Osteoblast (primary cell): ENCODE measurements at places on chromosomes 2 and 18. TPM values are rescaled to one million over a fixed set of nuclear protein-coding genes. Genes with fewer than 3 reads are reported as not detected.

DNA sequence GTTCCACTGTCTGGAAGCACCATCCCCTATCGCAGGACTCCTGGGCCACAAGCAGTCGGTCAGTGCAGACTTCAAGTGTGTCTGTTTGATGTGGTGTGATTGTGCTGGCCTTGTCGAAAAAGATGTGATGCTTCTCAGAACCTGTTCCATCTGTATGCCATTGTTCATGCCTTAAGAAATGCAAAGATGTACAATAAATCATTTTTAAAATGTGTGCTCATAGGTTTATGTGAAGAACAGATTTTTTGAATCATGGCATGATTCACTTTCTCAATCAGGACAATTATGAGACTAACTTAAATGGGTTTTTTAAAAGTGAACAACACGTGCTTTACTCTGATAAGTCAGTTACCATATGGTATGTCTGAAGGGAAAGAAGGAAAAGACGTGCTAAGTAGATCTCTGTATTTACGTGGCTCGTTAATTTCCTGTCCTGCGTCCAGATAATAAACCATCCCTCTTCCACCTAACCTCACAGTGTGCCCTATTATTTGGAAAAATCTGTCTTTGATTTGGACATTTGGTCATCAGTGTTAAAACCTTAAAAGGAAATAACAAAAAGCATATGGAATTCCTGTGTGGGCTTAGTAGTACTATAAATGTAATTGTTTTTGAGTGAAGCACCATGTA is 54.9 kb downstream of the PRKRA start:
- no peak for DNase-seq
- H3K27me3 ChIP-seq: no peaks in the 10 kb centered on the region
- H3K4me3 ChIP-seq: no peak overlapping the region
- no peaks in the 10 kb centered on the region for H3K36me3 ChIP-seq
- H3K27ac ChIP-seq: no peak overlapping the region
- H3K4me1 ChIP-seq: peaks cover 4% of the 10 kb centered on the region

DNA sequence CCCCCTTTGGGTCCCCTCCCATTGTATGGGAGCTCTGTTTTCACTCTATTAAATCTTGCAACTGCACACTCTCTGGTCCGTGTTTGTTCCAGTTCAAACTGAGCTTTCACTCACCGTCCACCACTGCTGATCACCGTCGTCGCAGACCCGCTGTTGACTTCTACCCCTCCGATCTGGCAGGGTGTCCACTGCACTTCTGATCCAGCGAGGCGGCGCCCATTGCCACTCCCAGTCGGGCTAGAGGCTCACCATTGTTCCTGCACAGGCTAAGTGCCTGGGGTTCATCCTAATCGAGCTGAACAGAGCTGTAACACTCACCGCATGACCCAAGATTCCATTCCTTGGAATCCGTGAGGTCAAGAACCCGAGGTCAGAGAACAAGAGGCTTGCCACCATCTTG is 11.0 kb upstream of the CHAC2 start:
- H3K36me3 ChIP-seq: peaks cover 4% of the 10 kb centered on the region
- no peak overlapping the region for H3K4me3 ChIP-seq
- no peaks in the 10 kb centered on the region for H3K27me3 ChIP-seq
- no peak overlapping the region for H3K27ac ChIP-seq
- peaks cover 8% of the 10 kb centered on the region for H3K4me1 ChIP-seq
- no peak for DNase-seq

- H3K27me3 ChIP-seq: no peaks in the 10 kb centered on the region
- H3K4me1 ChIP-seq: no peaks in the 10 kb centered on the region
- DNase-seq: no peak
- no peak overlapping the region for H3K27ac ChIP-seq
- no peak overlapping the region for H3K4me3 ChIP-seq
- H3K36me3 ChIP-seq: no peaks in the 10 kb centered on the region
Measured at GRCh38 chr2:98040331-98040939, 44.7 kb upstream of the TMEM131 start.

DNA sequence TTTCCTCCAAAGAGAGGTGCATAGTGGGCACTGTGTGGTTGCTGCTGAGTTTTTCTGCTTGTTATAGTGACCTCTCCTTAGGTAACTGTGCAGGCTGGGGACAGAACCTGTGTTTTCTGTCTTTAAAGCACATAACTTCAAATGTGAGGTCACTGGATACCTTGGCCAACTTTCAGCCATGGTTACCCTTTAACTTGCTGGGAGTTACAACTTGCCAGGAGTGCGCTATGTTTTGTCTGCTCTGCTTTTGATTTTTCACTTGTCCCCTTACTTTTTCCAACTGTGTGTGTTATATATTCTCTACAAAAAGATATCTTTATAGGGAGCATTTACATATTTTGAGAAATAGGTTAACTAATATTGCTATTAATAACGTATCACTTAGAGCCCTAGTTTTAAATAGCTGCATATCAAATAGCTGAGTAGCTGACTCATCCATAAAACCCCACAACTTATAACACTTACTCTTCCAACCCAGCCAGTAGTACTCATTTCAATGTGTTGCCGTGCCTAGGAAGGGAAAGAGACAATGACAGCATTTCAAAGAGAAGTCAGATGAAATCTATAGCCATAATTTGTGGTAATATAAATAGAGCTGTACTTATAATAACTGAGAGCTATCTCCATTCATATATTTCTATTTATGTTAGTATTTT is 51.6 kb downstream of the DPP4 start:
- H3K4me1 ChIP-seq: peaks cover 24% of the 10 kb centered on the region
- no peak overlapping the region for H3K4me3 ChIP-seq
- H3K36me3 ChIP-seq: peaks cover 4% of the 10 kb centered on the region
- H3K27ac ChIP-seq: no peak overlapping the region

DNA sequence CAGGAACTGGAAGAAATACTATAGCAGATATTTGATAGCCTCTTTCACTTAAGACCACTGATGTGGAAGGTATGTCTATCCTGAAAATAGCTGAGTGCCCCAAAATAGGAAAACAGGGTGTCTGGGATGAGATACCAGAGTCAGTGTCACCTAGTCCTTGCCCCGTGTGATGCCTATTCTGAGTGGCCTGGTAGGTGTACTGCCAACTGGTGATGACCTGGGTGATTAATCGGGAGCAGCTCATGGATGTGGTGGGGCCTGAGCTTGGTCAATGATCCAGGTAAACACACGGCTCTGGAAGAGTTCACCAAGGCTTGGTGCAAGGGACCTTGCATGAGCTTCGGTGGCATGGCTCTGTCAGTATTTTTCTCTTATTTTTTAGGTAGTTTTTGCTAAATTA is 95.2 kb downstream of the TANC1 start:
- no peak overlapping the region for H3K4me3 ChIP-seq
- peaks cover 14% of the 10 kb centered on the region for H3K4me1 ChIP-seq
- H3K27me3 ChIP-seq: no peaks in the 10 kb centered on the region
- H3K27ac ChIP-seq: no peak overlapping the region
- no peak for DNase-seq

DNA sequence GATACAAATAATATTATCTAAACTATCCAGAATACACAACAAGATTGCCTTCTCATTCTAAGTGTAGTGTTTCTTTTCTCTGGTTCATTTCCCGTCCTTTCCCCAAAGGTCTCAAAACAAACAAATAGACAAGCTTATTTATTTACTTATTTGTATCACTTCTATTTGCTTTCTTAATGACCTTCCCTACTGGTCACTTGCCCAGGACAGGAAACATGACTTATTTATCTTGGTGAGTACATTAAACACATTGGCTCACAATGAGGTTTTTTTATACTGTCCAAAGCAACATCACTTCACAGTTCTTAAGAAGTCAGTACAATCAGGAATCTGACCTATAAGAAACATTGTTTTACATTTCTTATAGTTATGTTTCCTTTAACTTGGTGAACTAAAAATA is 123.3 kb upstream of the KYNU start:
- H3K27ac ChIP-seq: no peak overlapping the region
- peaks cover 3% of the 10 kb centered on the region for H3K4me1 ChIP-seq
- no peaks in the 10 kb centered on the region for H3K27me3 ChIP-seq
- no peak overlapping the region for H3K4me3 ChIP-seq
- DNase-seq: no peak

DNA sequence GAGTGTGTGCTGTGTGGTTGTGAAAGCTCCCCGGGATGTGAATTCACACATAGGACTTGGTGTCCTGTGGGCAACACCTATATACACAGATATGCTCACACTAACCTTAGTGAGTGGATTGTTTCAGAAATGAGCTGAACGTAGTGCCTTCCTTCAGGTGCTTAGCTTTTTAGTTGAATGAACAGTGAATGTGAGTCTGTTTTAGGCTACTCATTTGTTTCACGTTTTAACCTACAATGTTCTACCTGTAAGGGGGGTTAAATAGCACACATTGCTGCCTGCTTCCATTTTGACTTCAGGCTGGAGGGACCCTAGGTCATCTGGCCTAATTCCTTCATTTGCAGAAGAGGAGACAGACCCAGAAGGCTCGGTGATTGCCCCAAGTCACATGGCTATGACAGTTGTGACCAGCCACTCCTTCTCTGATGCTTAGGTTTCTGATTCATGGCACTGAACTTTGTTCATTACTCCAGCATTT is 1.0 kb downstream of the PLEK start:
- no peaks in the 10 kb centered on the region for H3K36me3 ChIP-seq
- H3K4me3 ChIP-seq: no peak overlapping the region
- no peaks in the 10 kb centered on the region for H3K27me3 ChIP-seq
- DNase-seq: no peak
- H3K4me1 ChIP-seq: peaks cover 16% of the 10 kb centered on the region

DNA sequence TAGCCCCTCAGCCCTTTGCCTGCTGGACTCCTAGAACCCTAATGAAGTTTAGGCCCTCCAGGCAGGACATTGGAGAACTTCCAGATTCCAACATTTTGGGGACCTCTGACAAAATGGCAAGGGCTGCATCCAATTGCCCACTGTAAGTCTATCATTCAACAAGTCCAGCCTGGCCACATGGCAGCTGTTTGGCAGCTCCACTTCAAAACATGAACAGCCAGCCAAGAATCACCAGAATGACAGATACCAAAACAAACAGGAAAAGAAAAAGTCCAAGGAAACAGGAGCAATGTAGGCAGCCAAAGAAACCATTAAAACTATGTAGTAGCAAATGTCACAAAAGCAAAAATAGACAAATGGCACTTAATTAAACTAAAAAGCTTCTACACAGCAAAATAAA is 25.5 kb downstream of the SLC4A5 start:
- no peak overlapping the region for H3K4me3 ChIP-seq

Gene ANKRD36
- total RNA-seq: 27.9 and 35.9 TPM in 2 replicates

Gene PTPN4
- total RNA-seq: 19.5 and 24.8 TPM in 2 replicates

Gene CXCR2
- not detected in 2 replicates for total RNA-seq
